ENCODE measurements at places on chromosomes 1 and 21. TPM values are rescaled to one million over a fixed set of nuclear protein-coding genes. Genes with fewer than 3 reads are reported as not detected.

The ADGRL4 gene
- total RNA-seq: not detected

DNA sequence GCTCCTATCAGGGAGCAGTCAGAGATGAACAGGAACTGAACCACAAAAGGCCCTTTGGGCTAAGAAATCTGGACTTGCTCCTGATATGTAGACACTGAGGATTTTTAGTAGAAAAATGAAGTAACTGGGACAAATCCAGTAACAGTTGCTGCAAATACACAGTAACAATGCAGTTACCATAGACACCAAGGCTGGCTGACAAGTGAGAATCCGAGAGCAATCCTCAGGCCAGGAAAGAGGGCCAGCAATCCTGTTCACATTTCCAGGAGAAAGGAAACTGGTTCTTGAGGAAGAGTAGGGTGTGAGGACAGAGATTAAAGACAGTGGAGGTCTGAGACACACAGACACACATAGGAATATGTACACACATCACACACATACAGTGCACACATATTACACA is 9.3 kb upstream of the LORICRIN start:
- DNase-seq: no peak
- H3K36me3 ChIP-seq: no peaks in the 10 kb centered on the region
- H3K27ac ChIP-seq: no peak overlapping the region
- H3K4me1 ChIP-seq: no peaks in the 10 kb centered on the region
- H3K27me3 ChIP-seq: peaks cover 23% of the 10 kb centered on the region
- no peak overlapping the region for H3K4me3 ChIP-seq

GRCh38 chr1:168676029-168676812 is 52.8 kb downstream of the DPT start:
- peaks cover 2% of the 10 kb centered on the region for H3K27me3 ChIP-seq
- no peaks in the 10 kb centered on the region for H3K36me3 ChIP-seq
- no peak for DNase-seq
- no peak overlapping the region for H3K27ac ChIP-seq
- H3K4me1 ChIP-seq: no peaks in the 10 kb centered on the region
- no peak overlapping the region for H3K4me3 ChIP-seq

GRCh38 chr1:3906672-3907020 is 6.6 kb upstream of the C1orf174 start:
- no peaks in the 10 kb centered on the region for H3K27me3 ChIP-seq
- no peak for DNase-seq
- no peak overlapping the region for H3K27ac ChIP-seq
- peaks cover 30% of the 10 kb centered on the region for H3K4me1 ChIP-seq

- peaks cover 33% of the 10 kb centered on the region for H3K36me3 ChIP-seq
- H3K4me3 ChIP-seq: peak overlapping the region; percentile 95
- DNase-seq: peak; percentile 98
- H3K4me1 ChIP-seq: peaks cover 23% of the 10 kb centered on the region
Observed at GRCh38 chr1:53326088-53326597, 1.7 kb downstream of the LRP8 start.
